ENCODE measurements at places on chromosomes 6 and 20.

DNA sequence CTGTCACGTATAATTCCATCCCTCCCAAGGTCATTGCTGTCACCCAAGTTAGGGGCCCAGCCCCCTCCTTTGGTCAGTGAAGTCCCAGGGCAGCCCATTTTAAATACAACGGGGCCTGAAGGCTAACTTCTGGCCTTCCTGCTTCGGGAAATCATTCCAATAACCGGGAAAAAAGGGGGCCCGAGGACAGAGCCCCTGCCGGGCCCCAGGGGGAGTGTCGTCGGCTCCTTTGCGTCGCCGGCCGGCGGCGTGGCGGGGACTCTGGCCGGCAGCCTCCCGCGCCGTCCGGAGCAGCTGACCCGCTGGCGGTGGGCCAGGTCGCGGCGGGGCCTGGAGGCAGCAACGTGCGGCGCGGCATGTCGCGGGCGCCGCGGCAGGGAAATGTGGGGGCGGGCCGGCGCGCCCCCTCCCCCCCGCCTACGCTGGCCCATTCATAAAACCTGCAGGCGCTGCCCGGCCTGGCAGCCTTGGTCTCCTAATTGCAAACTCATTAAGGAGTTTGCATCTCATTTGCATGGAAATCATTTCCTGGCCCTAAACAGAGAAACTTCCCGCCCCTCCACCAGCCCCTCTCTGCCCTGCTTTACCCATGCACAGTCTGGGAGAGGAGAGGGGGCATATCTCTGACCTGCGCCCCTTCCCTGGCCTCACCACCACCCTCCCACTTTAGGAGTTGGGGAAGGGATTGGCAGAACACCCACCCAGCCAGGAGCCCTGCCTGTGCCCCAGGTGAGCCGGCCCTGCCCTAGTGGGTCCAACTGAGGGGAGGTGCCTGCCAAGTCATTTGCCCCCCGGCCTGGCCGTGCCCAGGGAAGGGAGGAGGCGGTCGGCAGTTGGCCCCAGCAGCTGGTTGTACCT, 50.7 kb downstream of the MRPL14 start:
- DNase-seq = no peak

- DNase-seq = no peak
Observed at GRCh38 chr20:32380745-32381144, 22.6 kb downstream of the ASXL1 start.

DNA sequence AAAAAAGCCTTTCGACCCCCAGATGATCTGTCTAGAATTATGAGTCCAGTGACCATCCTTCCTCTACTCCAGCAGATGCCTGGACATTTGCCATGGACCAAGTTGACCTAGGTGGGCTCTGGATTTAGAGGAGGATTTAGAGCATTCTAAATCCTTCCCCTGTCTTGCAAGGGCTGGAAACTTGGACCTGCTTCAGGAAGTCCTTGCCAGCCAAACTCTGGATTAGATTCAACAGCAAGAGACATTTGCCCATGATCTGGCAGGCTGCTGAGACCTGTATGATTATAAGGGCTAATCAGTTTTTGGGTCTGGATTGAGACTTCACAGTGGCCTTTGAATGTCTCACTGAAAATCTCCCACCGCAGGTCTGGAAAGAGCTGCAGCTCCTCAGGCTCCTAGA, 13.1 kb upstream of the HDGFL1 start:
- DNase-seq = no peak

DNA sequence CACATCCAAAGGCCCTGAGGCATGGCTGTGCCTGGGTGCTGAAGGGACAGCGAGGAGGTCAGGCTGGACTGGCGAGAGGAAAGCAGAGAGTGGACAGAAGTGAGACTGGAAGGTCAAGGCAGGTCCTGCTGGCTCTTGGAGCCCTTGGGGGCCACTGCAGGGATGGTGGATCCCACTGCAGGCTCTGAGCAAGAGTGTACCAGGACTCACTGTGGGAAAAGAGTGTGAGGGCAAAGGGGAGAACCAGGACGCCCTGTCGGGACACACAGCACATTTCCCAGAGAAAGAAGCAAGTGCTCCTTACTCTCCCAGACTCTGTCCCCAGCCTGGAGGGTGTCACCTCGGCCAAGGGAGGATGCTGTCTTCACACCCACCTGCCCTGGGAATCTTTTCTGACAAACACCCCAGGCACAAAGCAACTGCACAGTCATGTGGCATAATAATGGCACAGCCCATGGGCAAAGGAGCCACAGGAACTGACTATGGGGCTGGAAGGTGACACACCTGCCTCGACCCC, 172.3 kb upstream of the CST7 start:
- no peak for DNase-seq

DNA sequence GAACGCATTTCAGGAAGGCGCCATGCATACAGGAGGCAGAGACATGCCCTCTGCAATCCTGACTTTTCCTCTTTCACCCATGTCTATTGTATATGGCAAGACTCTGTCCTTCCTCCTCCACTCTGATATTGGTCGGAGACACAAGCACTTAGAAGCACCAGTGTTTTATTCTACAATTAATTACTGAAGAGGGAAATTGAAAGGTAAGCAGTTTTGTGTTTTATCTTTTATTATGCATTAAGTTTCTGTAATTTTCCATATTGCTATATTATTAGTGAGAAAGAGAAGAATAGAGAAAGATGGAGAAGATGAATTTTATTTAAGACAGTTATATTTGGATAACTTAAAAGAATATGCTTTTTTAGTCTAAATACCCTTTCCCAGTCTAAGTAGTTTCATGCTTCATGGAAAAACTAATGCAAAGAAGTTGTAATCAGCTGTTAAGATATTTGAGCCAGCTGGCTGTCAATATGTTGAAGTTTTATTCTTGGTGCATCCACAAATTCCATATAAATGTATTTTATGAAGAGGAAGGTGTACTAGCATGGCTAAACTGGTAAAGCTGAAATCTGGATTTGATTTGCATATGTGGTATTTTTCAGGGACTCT, 13.6 kb downstream of the ARID1B start:
- no peak for DNase-seq

GRCh38 chr6:142870787-142871415, 74.1 kb downstream of the HIVEP2 start:
- DNase-seq = no peak

GRCh38 chr6:6646859-6647258, 58.3 kb downstream of the LY86 start:
- DNase-seq = no peak

DNA sequence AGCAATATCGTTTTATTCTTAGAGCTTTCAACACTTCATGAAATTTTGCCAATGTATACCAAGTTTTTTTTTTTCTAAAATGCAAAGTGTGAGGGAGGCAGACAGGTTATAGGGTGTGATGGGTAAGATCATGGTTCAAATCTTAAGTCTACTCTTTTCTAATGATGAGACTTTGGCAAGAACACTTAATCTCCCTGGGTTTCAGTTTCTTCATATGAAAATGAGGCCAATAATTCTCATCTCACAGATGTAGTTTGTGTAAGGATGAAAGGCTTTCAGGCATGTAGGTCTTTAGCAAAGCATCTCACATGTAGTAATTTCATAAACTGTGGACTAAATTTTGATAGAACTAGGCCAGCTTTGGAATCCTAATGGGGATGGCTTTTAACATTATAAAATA, 457.1 kb downstream of the QKI start:
- no peak for DNase-seq

DNA sequence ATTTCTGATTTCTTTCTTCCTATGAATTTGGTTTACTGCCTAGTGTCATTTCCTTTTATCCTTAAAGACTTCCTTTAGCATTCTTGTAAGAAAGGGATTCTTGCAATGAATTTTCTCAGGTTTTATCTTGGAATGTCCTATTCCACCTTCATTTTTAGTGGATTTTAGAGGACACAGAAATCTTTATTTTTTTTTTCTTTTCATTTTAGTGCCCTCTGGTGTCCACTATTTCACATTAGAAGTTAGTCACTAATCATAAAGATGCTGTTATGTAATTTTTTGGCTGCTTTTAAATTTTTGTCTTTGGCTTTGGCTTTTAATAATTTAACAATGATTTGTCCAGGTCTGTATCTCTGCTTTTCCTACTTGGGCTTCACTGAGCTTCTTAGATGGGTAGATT, 28.1 kb downstream of the LMBRD1 start:
- no peak for DNase-seq
